ACHN (cell line): ENCODE measurements at places on chromosomes 6 and 20.

- no peak for DNase-seq
Measured at GRCh38 chr6:163661272-163661671, 246.8 kb downstream of the QKI start.

DNA sequence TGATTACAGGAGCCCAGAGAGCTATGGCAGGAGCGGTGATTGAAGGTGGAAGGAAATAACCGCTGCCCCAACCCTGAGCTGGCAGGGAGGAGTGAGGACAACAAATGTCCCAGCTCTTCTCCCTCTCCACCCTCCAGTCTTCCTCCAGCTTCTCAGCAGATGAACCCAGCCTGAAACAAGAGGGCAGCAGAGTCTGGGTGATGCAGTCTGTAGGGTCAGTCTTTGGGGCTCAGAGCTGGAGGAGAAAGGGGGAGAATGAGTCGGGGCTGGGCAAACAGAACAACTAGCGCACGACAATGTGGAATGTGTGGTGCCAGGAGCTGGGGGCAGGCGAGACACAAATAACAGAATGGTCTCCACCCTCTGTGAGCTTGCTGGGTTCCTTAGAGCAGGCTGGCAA, 4.5 kb upstream of the GUCA1A start:
- DNase-seq, result no peak

DNA sequence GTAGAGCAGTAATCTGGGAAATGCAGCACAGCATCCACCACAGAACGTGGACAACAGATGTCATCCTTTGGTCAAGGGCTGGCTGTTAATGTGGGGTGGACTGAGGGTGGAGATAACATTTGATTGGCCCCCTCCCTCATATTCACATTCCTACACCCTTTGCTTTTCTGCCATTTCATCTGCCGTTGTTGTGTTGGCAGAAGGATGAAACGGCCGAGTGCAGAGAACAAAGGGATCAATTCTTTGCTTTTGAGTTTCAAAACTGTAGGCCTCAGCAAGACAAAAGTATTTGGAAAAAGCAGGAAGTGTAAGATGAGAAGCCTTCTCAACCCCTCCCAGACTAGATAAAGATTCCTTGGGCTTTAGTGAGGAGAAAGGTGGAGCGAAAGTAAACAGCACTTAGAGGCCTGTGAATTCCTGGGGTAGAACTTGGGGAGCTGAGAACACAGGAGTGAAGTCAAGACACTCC, 74.2 kb upstream of the PHIP start:
- no peak for DNase-seq

- no peak for DNase-seq
Measured at GRCh38 chr6:170210026-170210390, 80.9 kb downstream of the DLL1 start.

- DNase-seq, result no peak
Measured at GRCh38 chr6:28864326-28864923, 59.4 kb downstream of the TRIM27 start.

DNA sequence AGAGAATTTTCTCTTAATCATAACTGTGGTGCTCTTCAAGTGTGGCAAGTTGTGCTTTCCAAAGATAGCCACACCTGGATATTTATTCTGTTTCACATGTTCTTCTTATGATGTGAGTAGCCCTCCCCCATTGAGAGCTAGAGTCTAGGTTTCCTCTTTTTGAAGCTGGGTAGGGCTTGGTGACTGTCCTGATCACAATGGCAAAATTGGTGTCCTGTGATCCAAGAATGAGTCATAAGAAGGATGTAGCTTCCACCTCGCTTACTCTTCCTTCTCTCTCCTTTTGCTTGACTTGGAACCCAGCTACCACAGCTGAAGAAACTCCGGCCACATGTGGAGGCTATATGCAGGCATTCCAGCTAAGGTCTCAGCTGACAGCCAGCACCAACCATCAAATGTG, 7.4 kb upstream of the IGF2R start:
- no peak for DNase-seq

- DNase-seq, result no peak
Measured at GRCh38 chr6:103875221-103875620, 984.5 kb downstream of the HACE1 start.

DNA sequence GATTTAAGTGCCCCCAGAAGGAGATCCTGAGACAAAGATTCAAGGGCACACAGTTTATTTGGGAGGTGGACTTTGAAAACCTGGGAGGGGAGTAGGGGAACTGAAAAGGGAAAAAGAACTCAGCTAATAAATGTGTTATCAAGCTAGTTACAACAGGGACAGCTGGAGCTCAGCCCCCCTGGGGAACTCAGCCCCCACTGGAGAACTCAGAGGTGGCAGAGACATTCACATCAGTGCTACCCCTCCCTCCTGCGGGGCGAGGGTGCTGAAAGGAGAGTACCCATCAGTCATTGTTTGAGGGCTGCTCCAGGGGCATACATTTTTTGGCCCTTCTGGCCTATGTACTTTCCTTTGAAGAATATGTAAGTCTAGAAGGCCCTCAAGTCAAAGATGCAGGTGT, 101.4 kb downstream of the LRFN2 start:
- DNase-seq, result no peak

- no peak for DNase-seq
Measured at GRCh38 chr6:75150685-75151412, 55.0 kb downstream of the COL12A1 start.

- DNase-seq, result no peak
Measured at GRCh38 chr20:62532921-62533320, 57.1 kb upstream of the GATA5 start.

GRCh38 chr20:35199740-35200139, 26.8 kb upstream of the MMP24 start:
- no peak for DNase-seq

DNA sequence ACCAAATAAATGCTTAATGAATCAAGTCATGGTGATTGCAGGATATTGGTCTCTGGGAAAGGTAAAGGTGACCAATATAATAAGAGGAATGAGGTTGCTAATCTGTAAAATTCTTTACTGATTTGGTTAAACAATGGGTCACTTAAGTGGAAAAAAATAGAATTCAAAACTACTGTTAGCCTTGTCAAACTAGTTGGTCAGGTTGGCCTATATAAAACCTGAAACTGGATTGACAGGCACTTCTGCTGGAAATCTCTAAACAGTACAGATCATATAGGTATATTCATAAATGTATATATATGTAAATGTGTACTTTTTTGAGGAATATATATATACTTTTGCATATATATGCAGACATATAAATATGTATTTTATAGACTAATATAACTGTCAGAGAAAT, 19.7 kb downstream of the PLCB4 start:
- DNase-seq, result no peak

DNA sequence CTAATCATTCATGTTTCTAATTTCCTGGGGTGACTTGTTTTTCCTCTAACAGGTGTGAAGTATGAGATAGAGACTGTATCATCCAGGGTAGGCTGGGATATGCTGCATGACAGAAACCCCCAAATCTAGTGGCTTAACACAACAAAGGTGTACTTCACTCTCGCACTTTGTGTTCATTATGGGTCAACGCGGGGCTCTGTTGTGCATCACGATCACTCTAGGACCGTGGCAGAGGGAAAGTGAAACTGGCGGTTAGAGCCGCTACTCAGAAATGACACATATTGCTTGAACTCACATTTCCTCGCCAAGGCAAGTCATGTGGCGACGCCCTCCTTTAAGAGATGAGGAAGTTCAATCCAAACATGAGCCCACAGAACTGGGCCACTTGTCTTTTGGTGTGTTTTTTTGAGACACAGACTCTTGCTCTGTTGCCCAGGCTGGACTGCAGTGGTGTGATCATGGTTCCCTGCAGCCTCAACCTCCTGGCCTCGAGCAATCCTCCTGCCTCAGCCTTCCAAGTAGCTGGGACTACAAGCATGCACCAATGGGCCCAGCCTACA, 41.3 kb downstream of the PCNA start:
- DNase-seq, result peak; percentile 77

DNA sequence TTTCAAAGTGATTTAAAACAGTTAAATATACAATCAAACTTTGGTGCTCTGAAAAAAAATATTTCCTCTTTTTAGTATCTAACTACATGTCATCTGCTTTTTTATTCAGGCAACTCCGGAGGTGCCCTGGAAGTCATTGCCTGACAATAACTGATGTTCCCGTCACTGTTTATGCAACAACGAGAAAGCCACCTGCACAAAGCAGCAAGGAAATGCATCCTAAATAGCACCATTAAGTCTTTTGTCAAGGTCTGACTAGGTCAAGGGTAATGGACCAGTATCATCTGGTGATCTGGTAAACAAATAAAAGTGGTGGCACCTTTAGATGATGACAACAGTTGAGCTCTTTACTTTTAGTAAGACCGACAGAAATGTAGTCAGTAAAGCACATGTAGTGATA, 13.2 kb downstream of the FAM229B start:
- DNase-seq, result no peak

DNA sequence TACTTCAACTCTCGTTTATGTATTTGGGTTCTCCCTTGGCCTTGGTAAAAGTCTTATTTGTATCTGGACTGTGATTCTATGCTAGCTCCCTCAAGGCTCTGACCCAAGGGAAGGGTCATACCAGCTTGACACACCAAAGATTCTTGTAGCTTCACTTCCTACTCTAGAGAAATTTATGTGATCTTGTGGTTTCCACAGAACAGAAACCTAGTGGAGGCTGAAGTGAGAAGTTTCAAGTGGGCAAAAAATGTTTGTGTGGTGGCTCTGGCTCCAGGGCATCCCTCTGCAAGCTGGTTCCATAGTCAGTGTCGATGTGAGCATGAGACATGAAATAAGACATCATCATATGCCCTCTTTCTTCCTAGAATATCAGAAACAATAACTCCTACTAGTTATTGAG, 48.1 kb upstream of the TNFRSF21 start:
- DNase-seq, result no peak

DNA sequence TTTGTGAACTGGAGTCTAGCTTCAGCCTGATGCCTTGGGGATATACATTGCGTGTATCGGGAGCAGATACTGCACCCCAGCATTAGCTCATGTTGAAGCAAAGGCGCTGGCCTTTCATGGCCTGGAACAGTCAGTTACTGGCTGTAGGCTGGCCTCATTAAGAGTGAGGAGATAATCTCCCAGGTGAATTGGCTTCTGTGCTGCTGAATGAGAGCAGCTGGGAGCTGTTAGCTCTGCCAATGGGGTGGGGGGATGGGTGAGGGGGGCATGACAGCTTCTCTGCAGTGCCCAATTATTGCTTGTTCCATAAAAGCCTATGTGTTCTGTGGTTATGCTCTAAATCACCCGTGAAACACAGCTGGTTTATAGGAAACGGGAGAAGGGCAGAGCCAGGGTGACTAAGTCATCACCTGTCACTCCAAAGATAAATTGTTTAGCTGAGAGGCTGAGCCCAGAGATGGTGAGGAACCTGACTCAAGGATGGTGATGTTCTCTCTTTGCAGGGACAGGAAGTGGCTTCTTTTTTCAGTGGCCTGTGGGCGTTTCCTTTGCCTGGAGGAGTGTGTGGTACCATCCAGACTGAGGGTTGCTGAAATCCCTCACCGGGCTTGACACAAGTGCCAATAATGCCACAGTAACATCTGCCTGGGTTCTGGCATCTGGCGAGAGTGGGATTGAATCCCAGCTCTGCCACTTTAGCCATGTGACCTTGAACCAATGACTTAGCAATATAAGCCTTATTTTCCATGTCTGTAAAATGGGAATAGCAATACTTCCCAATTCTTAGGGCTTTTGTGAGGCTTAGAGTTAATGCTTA, 170.8 kb downstream of the BCAS1 start:
- DNase-seq, result peak; percentile 89

- DNase-seq, result no peak
Measured at GRCh38 chr20:33668466-33669155, 1.9 kb downstream of the ACTL10 start.

GRCh38 chr6:26158581-26159356, 71.5 kb downstream of the HFE start:
- DNase-seq, result peak; percentile 56

DNA sequence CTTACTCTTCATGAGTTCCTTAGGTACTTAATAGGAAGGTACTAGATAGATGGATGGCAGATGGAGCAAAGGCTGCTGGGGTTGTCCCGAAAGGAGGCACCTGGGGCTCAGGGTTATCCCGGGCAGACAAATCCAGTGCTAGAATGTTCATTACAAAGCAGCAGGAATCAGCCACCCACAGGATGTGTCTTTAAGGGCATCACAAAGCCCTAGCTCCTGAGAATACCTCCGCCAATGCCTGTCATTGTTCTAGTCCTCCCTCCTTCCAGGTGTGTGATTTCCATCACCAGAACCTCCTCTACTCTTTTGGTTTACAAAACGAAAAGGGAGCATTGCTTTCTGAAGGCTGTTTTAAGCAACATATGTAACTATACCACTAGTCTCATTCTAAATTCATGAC, 138.1 kb downstream of the KIF6 start:
- no peak for DNase-seq

GRCh38 chr20:44738813-44739477, 6.7 kb upstream of the KCNK15 start:
- DNase-seq, result peak; percentile 71

GRCh38 chr6:152952045-152952444, 30.8 kb downstream of the FBXO5 start:
- no peak for DNase-seq

- no peak for DNase-seq
Measured at GRCh38 chr6:36312854-36313648, 23.6 kb downstream of the BNIP5 start.

DNA sequence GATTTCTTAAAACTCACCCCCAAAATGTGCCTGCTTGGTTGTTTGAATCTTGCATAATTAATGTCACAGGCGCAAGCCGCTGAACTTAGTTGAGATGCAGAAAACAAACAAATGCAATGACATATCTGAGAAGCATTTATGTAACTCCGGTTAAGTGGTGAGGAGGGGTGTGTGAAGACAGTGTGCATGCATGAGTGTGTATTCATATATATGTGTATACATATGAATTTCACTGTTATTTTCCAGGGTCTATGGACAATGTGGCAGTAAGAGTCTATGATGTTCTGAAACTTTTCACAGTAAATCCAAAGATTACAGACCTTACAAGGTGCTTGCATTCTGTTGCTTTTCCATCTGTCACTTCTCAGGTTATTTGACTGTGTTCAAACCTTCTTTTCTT, 103.0 kb downstream of the ZNF217 start:
- no peak for DNase-seq

GRCh38 chr6:30487926-30488325, 1.4 kb upstream of the HLA-E start:
- DNase-seq, result no peak

DNA sequence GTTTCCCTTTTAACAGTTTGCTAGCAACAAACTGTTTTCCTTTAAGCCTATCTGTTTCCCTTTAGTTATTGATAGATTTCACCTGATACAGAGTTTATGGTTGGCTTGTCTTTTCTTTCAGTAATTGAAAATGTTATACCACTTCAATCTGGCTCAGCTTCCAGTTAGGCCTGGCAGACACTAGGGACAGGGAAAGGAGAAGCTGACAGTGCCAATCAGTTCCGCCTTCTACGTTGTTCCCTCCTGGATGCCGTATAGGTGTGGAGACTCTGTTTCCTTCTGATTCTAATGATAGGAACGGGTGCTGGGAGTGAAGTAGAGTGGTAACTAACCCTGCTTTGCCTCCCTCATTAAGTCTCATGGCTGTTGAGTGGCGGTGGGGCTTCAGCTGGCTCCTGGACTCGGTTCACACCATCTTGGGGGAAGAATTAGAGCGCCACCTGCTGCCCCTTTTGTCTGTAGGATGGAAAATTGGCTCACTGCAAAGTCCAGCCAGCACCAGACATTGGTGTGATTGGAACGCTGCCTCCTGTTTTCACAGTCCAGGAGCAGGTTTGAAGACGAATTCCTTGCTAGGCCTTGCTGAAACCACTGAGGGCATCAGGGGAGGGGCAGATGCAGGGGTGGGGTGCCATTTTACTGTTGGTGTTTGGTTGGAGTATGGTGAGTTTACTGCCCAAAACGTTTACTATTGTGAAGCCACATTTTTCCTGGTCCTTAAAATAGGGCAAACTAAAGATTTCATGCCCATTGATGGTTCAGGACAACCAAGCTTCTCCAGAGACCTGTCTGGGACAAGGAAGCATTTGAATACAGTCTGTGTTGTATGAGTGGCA, 1729.5 kb downstream of the GRIK2 start:
- peak; percentile 35 for DNase-seq
